ENCODE measurements at places on chromosomes 12 and 14. TPM values are rescaled to one million over a fixed set of nuclear protein-coding genes. Genes with fewer than 3 reads are reported as not detected.

- no peaks in the 10 kb centered on the region for H3K36me3 ChIP-seq
- DNase-seq: no peak
- peaks cover 5% of the 10 kb centered on the region for H3K4me1 ChIP-seq
- H3K27me3 ChIP-seq: peaks cover 12% of the 10 kb centered on the region
Measured at GRCh38 chr12:54442961-54443360, 23.9 kb upstream of the ITGA5 start.

GRCh38 chr12:6730169-6730568 lies 6.3 kb downstream of the COPS7A start:
- H3K4me1 ChIP-seq: peaks cover 9% of the 10 kb centered on the region
- DNase-seq: no peak
- H3K36me3 ChIP-seq: peaks cover 20% of the 10 kb centered on the region
- H3K27me3 ChIP-seq: no peaks in the 10 kb centered on the region
- H3K4me3 ChIP-seq: no peak overlapping the region
- H3K27ac ChIP-seq: peak overlapping the region; percentile 35

GRCh38 chr12:110224379-110225304 lies 56.4 kb upstream of the ATP2A2 start:
- peaks cover 16% of the 10 kb centered on the region for H3K27me3 ChIP-seq
- no peaks in the 10 kb centered on the region for H3K36me3 ChIP-seq
- H3K4me1 ChIP-seq: no peaks in the 10 kb centered on the region
- H3K4me3 ChIP-seq: no peak overlapping the region
- no peak overlapping the region for H3K27ac ChIP-seq
- DNase-seq: no peak

- H3K4me3 ChIP-seq: no peak overlapping the region
- no peak for DNase-seq
- no peak overlapping the region for H3K27ac ChIP-seq
Measured at GRCh38 chr14:74949191-74949601, 6.2 kb downstream of the PGF start.

GYS2 gene
- total RNA-seq: 0.07 TPM

Data from activated T-helper 2 cell treated with anti-CD3 and anti-CD28 coated beads, Interferon-gamma antibody, Interleukin-2, Interleukin-4, amounts not matched to agents 10 μg/mL and 5 μg/mL and 100 μg/mL, durations not matched to agents 14 hours and 24 hours and 36 hours (primary cell).